Activated CD4-positive, alpha-beta T cell treated with anti-CD3 and anti-CD28 coated beads, Interleukin-2, amount 50 U/mL, for 4 hours (primary cell): ENCODE measurements at places on chromosomes 6 and 20.

DNA sequence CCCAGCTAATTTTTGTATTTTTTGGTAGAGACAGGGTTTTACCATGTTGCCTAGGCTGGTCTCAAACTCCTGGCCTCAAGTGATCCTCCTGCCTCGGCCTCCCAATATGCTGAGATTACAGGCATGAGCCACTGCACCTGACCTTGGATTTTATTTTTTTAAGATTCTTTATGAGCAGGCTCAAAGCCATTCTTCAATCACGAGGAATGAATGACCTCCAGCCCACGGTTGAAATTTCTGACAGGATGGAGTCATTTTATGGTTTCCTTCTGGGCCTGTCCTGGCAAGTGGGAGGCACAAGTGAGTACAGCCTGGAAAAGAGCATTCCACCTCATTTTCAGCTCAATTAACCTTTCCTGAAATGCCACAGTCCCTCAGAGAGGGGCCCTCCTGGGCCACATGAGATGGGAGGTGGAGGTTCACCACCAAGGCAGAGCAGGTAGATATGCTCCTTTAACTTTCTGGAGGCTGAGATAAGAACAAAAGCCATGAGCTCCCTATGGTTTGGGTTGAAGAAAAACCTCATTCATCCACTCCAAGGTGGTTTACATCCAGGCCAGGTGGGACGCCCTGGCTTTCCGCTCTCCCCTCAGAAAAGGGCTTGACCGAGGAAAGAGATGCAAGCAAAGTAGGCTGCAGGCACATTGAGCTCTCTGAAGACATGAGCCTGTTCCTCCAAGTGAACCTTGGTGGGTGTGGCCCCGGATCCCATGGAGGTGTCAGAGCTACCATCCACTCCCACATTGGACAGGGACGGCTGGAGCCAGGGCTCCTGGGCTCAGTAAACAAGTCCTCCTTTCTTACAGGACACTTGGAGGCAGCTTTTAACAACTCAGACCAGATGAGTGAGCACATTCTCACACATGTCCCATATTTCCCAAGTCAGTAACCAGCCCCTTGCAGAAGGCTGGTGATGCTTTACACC is 208.5 kb upstream of the SSTR4 start:
- DNase-seq: no peak

DNA sequence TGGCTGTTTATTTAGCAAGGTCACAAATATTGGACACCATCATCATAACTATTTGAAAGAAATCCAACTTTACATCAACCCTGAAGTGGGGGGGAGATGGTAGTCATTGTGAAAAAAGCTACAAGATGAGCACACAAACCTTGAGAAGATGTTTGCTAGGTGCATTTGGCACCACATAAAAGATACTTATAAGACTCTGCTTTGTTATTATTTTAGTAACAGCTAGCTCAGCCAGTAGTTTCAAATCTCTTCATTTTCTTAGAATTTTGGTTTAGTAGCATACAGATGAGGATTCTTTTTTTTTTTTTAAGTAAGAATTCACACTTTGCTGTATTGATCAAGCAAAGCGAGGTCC is 14.4 kb downstream of the ADTRP start:
- DNase-seq: no peak

DNA sequence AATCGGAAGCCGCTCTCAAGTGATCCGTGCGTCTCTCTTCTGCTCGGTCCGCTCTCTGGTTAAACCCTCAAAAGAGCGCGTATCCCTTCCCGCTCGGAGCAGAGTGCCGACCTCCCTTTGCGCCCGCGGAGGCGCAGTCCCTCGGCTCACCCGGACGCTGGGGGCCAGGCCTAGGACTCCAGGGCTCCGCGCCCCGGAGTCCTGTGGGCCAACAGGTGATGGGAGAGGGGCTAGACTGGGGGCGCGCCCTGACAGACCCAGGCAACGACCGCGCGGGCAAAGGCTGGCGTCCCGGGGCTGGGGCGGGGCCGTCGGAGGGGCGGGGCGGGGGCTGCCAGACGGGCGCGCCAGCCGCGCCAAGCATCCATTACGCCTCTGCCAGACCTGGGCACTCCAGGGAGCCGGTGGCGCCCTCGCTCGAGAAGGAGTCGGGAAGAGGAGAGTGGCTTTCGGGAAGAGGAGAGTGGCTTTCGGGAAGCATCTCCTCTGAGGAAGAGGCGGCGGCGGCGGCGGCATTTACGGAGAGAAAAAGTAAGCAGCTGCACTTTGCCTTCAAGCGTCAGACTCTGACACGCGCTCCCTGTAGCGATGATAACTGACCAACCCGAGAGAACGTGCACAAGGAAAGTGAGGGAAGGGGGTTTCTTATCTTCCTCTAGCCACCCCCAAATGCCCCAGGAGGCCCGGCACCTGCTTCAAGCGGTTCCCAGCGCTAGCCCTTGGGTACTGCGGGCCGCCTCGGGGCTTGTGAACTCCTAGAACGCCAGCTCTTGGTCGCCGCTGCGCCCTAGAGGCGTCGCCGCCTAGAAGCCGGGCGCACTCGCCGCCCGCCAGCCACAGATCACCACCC is 2.6 kb downstream of the EPHA7 start:
- no peak for DNase-seq

DNA sequence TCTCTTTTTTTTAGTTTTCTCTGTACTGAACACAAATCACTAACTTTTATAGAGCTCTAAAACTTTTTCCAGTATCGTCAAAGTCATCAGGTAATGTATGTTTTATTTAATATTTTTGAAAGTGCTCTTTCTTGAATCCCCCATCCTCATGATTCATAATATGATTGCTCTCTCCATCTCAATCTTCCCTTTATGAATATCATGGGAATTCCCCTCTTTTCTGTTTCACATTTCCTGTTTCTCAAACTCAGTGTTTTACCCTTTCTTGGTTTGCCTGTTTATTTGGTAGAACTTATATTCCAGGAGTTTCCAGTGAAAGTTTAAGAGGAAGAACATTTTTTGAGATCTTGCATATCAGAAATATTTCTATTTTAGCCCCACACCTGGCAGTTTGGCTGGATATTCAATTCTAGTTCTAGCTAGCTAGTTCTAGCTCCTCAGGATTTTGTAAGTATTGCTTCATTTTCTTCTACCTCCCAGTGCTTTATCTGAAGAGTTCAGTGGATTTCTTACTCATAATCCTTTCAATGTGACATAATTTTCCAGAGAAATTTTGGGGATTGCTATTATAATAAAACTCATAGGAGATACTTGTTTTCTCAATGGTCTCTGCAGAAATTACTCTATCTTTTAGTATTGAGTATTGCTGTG is 6.1 kb upstream of the C6orf58 start:
- no peak for DNase-seq

- DNase-seq: no peak
Observed at GRCh38 chr6:162653808-162654207, 73.8 kb downstream of the PRKN start.

GRCh38 chr6:137272403-137272802 is 53.2 kb upstream of the IFNGR1 start:
- DNase-seq: no peak

DNA sequence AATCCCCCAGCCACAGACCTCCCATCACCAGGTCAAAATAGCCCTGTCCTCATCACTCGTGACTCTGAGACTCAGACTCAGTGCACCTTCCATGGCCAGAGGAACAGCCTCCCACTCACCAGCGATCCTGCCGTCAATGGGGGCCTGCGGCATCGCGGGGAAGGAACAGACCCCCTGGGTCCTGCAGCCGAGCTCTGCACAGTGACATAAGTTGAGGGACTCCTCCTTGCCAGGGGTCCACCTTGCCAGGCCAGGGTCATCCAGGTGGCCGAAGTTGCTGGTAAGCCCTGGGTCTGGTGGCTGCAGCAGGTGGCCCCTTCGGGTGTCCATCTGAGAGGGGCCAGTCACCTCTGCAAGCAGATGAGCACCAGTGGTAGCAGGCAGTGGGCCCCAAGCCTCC is 16.3 kb downstream of the ETV7 start:
- no peak for DNase-seq

DNA sequence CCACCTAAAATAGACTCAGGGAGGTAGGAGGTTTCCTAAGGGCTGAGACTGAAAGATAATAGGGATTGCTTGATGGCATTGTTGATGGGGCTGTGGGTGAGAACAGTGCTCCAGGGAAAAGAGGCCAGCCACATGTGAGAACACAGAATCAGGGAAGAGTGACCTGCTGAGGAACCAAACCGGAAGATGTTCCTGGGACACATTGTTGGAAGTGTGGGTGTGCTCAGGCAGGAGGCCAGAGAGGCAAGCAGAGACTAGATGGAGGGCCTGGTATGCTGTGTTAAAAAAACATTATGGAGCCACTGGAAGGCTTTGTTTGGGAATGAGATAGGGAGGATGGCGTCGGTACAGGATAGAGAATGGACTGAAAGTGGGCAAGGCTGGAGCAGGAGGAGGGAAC is 23.3 kb downstream of the RNF144B start:
- no peak for DNase-seq

GRCh38 chr6:106037060-106037459 is 49.1 kb upstream of the PRDM1 start:
- DNase-seq: no peak

DNA sequence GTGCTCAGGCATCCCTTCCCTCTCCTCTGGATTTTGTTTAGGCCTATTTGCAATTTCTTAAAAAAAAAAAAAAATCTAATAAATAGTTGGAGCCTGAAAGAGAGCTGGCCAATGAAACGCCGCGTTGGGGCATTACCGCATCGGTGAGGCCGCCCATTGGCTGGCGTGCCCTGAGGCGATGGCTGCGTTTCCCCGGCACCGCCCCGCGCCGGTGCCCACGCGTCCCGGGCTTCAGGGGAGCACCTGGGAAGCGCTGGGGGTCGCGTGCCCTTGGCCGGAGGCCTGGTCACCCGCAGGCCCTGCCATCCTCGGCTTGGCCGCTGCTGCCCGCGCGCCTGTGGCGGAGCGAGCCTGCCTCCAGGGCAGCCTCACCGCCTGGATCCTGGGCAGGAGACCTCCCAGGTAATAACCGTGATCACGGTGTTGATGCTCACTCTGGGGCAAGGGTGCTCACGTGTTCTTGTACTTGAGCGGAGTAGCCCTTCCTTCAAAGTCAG is 155.4 kb downstream of the NRN1 start:
- peak; percentile 60 for DNase-seq

- DNase-seq: no peak
Observed at GRCh38 chr20:10597637-10598036, 76.2 kb downstream of the JAG1 start.

- DNase-seq: no peak
Observed at GRCh38 chr6:18503206-18503592, 116.0 kb downstream of the RNF144B start.

GRCh38 chr20:40323361-40323794 is 365.7 kb downstream of the MAFB start:
- DNase-seq: no peak

DNA sequence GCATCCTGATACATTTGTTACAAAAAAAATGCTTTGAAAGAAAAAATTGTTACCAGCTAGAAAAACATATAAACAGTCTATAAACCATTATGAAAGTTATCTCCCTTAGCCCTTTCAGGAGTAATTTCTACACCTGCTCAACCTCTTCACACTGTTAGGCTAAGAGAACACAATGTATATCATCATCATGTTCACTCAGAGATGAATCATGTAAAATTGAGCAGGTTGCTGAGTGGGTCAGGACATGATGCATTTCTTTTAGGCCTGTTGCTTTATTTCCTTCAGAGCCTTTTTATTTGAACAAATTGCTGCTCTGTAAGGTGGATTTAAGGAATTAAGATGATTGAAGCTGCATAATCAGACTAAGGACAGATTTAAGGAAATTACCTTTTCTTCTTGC is 531.3 kb upstream of the MAN1A1 start:
- DNase-seq: no peak

- no peak for DNase-seq
Observed at GRCh38 chr20:38834868-38835267, 29.4 kb downstream of the PPP1R16B start.

- no peak for DNase-seq
Observed at GRCh38 chr20:61312925-61313324, 60.9 kb downstream of the CDH4 start.

DNA sequence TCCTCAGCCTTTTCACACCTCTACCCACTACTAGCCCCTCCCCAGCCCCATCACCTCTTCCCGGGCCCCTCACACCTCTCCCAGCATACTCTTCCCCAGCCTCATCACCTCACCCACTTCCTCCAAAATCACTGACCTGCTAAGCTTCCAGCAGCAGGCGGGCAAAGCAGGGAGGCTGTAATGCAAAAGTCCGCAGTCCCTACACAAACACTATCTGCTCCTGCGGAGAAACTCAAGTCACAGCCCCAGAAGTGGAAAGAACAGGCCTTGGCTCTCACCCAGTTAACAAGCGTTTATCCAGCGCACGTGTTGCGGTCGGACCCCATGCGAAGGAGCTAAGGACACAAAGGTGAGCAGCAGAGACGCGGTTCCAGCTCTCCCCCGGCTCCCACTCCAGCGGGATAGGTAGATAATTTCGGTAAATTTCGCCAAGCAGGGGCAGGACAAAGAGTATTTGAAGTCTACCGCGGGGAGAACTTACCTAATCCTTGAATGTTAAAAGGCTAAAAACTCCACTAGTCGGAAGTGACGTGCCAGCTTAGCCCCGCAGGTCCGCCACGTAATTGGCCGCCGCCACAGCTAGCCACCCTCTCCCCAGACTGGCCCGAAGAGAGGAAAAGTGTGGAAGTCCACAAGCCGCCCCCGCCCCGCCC is 728 bp upstream of the TRIM39 start:
- DNase-seq: peak; percentile 68

GRCh38 chr6:35049900-35050756 is 91.0 kb downstream of the TCP11 start:
- no peak for DNase-seq

DNA sequence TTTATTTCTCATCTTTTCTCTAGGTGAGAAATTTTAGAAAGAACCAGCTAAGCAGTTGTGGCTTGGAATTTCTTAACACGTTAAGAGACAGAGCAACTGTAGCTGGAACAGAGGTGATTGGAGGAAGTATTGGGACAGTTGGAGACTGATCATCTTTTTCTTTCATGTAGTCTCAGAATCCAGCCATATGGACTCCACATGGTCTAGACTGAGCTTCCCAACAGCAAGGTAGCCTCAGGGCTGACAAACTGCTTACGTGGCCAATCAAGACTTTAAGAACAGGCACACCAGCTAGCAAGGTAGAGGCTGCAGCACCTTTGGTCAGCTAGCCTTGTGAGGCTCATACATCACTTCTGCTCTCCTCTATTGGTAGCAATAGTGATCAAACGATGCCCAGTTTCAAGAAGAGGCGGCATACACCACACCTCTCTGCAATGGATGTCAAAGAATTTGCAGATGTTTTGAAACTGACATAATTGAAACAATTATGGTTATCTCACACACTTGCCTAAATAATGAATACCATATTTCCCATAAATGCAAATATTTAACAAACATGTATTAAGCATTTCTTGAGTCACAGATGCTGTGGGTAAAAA is 590.5 kb upstream of the SLC35B3 start:
- DNase-seq: no peak

GRCh38 chr6:1145768-1146218 is 166.1 kb upstream of the FOXQ1 start:
- no peak for DNase-seq

DNA sequence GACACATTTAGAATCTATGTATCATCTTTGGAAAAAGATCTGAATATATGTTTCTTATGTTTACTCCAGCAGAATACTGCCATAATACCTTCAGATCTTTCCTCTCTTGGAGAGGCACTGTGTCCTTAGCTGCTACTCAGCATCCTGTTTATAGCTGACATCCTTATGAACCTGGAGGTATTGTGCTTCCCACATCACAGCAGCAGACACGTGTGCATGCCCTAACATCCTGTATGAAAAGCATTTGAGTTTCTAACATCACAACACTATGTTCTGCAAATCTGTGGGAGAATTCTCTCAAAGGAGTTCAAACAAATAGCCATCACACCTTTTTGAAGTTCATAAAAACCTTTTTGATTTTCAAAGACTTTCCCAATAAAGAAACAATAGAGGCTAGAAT is 216.0 kb downstream of the GJA1 start:
- no peak for DNase-seq
